T-helper 17 cell (primary cell): ENCODE measurements at places on chromosomes 7 and 10. TPM values are rescaled to one million over a fixed set of nuclear protein-coding genes. Genes with fewer than 3 reads are reported as not detected.

DNA sequence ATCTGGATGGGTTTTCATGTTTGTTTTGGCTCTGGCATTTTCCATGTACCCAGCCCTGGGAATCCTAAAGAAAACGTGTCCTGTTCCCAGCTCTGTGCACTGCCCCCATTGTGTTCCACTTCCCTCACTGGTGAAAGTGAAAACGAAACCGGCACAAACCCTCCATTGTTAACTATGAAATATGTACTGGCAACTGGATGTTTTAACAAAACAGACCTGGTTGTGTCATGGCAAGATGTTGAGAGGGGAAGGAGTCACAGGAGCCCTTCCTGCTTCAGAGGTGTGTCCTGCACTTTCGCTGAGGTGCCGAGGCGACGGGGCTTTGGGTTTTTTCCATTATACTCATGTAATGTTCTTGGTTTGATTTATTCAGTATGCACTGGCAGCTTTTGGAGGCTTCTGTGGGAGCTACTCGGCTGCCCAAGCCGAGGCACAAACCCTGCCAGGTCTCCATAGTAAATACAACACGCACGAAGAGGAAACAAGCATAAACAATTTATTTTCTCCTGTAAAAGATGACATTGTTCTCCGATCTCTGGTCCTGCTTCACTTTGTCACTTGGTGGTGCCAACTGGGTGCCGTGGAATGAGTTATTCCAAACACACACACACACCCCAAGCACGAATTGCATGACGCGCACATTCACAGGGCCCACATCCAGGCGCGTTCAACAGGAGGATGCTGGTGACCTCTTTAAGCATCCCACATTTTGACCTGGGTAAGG is 118.2 kb downstream of the CDK6 start:
- no peak for DNase-seq

DNA sequence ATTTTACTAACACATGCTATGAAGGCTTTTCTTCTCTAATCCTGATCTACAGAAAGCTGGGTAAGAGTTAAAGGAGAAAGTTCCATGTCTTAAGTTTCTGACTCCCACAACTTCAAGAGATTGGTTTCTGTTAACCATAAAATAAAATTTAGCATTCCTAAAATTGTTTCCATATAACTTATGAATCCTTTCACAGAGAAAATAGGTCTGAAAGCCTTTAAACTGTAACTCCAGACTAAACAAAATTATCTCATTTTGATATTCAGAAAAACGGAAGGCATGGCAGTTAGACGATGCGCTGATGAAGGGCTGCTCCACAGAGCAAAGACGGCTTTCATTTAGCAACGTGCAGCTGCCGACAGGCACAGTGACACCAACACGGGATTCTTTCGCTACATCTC is 133.3 kb downstream of the SLC25A13 start:
- no peak for DNase-seq

Gene TLL2
- not detected for total RNA-seq

DNA sequence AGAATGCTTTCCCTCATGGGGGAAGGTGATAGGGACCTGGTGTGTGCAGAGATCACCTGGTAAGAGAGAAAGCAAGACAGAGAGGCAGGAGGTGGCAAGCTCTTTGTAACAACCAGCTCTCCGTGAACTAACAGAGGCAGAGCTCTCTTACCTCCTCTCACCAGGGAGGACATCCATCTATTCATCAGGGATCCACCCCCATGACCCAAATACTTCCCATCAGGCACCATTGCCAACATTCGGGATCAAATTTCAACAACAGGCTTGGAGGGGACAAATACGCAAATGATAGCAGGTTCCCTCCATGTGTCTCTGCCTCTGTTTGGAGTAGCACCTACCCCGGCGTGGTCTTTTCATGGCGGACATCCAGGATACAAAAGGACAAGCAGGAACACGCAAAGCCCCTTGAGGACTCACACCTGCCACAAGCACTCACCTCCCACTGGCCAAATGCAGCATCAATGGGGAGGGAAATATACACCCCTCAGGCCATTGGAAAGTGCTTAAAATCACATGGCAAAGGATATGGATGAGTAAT is 431.2 kb upstream of the AUTS2 start:
- no peak for DNase-seq

DNA sequence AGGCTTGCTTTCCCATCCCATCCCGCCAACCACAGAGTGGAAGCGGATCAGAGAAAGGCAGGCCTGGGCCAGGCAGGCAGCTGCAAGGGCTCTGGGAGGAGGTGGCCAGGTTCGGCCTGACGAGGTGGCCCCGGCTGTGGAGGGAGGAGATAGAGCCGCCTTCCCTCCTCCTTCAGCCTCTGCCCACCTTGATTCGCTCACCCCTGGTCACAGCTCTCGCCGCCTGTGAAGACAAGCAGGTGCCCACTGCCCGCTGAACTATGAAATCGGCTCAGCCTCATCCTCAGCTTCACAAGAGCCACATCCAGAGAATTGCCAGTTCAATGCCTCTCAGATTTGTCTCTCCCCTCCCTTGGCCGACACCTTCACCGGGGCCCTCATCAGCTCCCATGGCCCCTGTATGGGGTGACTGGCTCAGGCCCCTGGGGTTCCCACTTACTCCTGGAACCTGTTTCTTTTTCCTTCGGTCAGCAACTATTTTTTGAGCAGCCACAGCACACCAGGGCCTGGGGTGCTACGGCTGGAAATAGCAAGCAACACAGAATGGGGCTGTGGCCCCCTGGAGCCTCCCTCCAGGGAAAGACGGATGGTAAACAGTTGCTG is 80.0 kb upstream of the CHST15 start:
- DNase-seq = no peak

Gene HOXA9
- not detected for total RNA-seq

DNA sequence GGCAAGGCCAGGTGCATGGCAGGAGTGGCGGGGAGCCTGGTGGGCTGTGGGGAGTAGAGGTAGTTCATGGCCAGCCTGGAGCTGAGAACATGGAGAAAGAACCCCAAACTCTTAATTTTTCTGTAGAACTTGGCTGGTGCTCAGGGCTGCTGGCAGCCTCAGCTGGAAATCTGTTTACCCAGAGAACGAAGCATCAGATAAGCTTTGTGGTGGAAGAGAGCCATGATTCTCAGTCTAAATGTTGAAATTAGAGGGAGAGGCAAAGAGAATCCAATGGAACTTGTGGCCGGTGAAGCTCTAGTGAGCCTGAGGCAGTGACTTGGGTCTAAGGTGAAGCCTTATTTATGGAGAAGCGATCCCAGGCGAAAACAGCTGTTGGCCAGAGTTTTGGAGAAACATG is 126.4 kb downstream of the CCDC3 start:
- DNase-seq = no peak

Gene INA
- not detected for total RNA-seq

Gene GDF10
- 0.17 TPM for total RNA-seq

DNA sequence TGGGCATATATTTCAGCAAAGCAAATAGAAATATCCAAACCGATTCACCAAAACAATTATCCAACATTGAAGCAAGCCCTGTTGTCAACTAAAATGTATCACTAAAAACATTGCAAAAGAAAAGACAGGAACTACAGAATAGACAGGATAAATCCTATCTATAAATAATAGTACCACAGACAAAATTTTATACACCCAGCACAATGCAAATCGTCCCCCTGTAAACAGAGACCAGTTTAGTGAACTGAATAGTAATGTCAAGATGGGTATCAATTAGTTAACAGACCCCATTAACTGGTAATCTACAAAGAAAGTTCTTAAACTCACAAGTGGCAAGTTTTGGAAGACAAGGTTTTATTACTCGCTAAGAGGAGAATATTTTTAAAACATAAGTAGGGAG is 4.0 kb downstream of the ZC3HAV1 start:
- no peak for DNase-seq

- no peak for DNase-seq
Observed at GRCh38 chr10:106557951-106558733, 606.4 kb downstream of the SORCS1 start.

Gene FGF8
- not detected for total RNA-seq

DNA sequence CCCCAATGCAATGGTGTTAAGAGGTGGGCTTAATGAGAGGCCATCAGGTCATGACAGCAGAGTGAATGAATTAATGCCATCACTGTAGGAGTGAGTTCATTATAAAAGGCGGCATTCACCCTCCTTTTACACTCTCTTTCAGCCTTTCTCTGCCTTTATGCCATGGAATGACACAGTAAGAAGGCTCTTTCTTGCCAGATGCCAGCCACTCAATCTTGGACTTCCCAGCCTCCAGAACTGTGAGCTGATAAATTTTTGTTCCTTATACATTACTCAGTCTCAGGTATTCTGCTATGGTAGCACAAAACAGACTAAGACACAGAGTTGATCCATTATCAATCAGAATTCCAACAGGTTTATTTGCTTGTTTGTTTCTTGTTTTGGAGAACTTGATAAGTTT is 3.2 kb downstream of the TCAF1 start:
- no peak for DNase-seq

DNA sequence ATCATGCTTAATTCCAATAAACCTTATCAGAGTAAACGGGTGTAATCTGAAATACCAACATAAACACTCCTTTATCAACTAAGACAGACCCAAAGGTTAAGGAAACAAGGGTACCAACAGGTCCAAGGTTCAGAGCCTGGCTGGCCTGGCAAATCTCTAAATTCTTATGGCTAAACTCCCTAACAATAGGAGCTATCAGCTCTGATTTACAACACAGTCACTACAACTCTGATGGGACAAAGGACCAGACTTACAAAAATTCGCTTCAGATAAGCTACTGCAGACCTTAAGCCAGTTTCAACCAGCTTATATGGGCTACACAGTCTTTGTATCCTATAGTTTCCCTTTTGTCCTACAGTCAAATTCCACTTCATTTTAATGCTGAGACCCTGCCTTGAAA is 381.9 kb downstream of the ZWINT start:
- DNase-seq = no peak

Gene CCDC146
- total RNA-seq = 14.7 TPM

DNA sequence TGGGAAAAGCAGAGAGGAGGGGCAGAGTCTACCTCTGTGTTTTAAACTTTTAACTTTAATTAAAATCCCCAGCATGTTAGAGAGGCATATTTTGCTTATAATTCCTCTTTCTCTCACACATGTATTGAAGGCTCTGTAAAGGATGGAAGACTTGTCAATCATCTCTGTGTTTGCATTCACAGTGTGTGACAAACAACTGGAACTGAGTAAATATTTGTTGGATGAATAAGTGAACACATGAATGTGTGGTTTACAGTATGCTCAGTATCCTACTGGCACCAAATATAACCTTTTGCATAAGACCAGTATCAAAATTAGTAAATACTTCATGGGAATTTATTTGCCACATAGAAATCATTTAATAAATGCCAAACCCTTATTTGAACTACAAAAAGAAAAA is 829.0 kb downstream of the GRID1 start:
- no peak for DNase-seq

GRCh38 chr7:73833251-73833919 is 2.6 kb downstream of the CLDN4 start:
- DNase-seq = no peak

GRCh38 chr10:50416881-50417280 is 165.6 kb upstream of the ASAH2 start:
- DNase-seq = no peak

Gene STOX1
- 0.12 TPM for total RNA-seq

- DNase-seq = no peak
Observed at GRCh38 chr7:96377399-96377798, 55.5 kb upstream of the SLC25A13 start.

DNA sequence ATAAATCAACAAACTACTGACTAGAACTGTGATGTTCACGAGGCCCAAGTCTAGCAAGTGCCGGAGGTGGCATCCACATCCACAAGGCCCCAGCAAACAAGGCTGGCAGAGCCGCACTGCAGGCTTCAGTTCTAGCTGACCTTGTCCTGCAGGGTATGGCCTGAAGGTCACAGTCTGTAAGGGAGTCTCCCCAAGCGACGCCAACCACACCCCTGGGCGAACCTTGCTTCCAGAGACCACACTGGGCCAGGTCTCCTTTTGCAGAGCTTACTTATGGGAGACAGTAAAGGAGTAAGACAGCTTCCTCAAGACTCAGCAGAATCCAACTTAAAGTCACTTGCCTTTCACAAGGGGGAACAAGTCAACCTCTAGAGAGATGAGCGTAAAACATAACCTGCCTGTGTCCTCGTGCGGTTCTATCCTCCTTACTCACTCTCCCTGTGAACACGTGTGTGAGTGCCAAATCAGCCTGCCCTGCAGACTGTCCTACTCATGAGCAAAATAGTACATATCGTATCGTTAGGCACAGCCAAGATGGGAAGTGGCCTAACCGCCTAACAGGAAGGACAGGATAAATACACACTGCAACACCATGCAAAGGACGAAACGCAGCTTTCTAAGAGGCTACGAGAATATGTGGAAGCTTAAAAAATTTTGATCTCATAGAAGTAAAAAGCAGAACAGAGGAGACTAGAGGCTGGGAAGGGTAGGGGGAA is 22.7 kb downstream of the FAM53B start:
- DNase-seq = no peak

GRCh38 chr10:91328320-91328984 is 81.7 kb upstream of the HECTD2 start:
- no peak for DNase-seq
